ENCODE measurements at places on chromosomes 4 and X.

- no peak for DNase-seq
Observed at GRCh38 chr4:173448608-173449379, 49.9 kb upstream of the SCRG1 start.

GRCh38 chr4:139184129-139184528 lies 7.1 kb upstream of the ELF2 start:
- no peak for DNase-seq

DNA sequence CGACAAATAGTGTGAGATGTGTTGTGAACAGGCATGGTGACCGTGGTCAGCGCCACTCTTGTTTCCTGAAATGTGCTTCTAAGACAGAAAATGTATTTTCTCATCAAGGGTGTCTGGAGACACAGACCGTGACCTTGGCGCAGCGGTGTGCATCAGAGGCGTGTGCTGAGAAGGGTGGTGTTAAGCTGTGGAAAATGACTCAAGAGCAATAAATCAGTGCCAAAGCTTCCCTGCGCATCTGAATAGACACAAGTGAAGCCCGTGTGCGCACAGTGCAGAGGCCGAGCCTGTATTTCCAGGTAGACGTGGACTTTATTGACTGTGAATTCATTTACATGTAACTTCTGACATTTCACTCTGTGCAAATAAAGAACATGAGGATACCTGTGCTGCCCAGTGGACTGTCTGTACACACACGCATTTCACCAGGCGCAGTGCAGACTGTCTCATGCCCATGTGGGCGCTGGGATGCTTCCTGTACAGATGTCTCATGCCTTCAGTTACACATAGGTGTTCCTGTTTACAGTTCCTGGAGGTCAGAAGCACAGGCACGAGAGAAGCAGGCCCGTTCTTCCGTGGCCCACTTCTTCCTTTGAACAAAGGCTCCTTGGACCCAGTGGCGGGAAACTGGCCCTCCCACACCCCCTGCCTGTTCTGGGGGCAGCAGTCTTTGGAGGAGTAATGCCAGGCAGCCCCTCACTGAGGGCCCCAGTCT lies 31.9 kb downstream of the NSG1 start:
- DNase-seq: no peak

- DNase-seq: no peak
Observed at GRCh38 chr4:139900964-139901376, 235.4 kb downstream of the MGST2 start.

DNA sequence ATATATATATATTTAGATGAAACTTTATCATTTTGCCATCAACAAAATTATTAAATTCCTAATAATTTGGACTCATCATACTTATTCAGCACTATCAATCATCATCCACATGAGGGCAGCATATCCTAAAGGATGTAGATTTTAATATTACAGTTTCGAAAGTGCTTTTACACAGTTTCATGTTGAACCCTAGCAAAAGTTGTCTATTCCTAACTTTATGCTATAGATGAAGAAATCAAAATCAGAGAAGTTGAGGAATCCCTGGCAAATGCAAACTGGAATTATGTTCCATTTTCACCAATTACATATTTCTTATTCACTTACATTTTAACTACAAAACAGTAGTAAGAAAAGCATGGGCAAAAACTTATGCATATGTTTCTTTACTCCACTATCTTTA lies 36.6 kb upstream of the UGT2A1 start:
- peak; percentile 4 for DNase-seq

DNA sequence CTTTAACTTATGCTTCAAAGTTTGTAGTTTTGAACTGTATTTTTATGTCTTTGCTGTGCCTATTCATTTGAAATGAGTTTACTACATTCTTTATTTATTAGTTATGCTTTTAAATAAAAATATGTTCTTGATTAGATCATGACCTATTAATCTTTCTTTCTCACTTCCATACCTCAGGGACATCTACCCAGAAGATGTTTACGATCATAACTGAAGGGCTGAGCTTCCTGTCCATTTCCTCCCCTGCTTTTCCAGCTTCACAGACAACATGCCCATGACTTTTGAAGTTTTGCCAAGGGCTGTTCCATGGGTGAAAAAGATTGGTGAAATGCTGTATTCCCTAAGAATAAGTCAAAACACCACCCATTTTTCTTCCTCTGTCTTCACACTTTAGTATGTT lies 99.7 kb upstream of the DDIT4L start:
- no peak for DNase-seq

DNA sequence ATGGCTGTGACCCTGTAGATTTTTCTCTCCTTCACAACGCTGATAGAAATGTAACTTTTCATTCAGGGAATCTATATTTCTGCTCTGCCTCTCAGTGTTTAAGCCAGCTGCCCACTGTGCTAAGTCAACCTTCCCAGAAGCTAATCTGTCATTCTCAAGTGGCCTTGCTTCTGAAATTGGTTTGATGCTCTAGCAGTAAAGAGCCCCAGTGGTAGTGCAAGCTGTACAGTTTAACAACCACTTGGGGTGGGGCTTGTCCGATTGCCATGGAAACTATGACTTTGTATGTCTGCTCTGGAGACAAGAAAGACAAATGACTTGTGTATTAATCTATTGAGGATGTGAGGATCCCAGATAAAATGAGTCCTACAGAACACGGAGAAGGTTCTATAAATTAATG lies 620.9 kb upstream of the GALNT7 start:
- no peak for DNase-seq

DNA sequence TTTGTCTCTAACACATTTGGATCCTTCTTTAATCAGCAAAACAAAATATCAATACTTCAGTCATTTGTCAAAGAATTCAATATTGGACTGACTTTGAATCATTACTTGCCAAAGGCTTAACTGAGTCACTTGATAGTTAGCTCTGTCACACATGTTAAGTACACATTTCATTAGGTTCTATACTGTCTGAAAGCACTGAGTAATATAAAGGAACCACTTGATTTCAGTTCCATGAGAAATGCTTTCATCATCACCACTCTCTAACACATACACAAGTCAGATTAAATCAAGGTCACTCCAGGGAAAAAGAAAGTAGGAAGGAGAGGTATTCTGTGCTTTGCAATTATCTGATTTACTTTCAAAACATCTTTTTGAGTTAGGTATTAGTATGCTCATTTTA lies 1233.1 kb downstream of the C4orf33 start:
- DNase-seq: no peak
